ENCODE measurements at places on chromosomes 3 and 15.

GRCh38 chr15:40430271-40430805 is 10.4 kb upstream of the BAHD1 start:
- DNase-seq, result no peak

GRCh38 chr15:99932676-99933402 is 199.6 kb upstream of the LYSMD4 start:
- DNase-seq, result no peak

DNA sequence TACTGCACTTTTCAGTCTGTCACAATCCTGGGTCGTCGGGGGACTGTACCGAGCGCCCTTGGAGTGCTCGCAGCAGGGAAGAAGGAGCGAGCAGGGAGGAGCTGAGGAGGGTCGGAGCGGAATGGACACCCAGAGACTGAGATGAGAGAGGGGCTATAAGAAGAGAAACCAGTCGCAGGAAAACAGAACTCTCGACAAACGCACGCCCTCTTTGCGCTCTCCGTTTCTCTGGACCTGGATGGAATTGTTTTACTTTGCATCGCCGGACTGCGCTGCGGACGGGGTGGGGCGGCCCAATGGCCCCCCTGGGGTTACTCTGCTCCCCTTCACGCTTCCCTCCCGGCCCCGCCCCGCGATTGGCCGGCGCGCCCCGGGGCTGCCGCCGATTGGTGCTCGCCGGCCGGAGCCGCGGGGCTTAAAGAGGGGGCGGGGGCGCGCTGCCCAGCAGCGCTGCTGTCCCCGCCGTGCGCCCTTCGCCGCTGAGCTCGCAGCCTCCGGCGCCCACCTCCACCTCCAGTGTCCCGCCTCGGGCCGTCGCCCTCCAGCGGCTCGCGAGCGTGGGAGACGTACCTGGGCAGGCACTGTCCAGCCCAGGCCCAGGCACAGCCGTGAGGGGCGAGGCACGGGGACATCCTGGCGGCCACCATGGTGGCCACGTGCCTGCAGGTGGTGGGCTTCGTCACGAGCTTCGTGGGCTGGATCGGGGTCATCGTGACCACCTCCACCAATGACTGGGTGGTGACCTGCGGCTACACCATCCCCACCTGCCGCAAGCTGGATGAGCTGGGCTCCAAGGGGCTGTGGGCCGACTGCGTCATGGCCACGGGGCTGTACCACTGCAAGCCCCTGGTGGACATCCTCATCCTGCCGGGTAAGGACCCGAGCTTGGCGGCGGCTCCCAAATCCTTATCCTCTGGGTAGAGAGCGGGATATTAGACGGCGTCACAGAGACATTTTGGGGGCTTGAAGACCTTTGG is at the start of gene CLDN11:
Gene CLDN11, plus strand, starts transcription at position 447 of the 977 bp plus-strand sequence. Its CDS starts 199 bp downstream, at position 646.
- DNase-seq, result no peak

GRCh38 chr3:30666572-30667279 is 60.3 kb downstream of the TGFBR2 start:
- DNase-seq, result no peak

GRCh38 chr3:111084911-111085310 is 13.3 kb downstream of the NECTIN3 start:
- DNase-seq, result no peak

All from T-helper 17 cell (primary cell).